ENCODE measurements at places on chromosomes 3 and 15. TPM values are rescaled to one million over a fixed set of nuclear protein-coding genes. Genes with fewer than 3 reads are reported as not detected.

- DNase-seq, result no peak
Observed at GRCh38 chr3:71517271-71517791, 66.2 kb downstream of the FOXP1 start.

GRCh38 chr3:8563597-8563996, 62.0 kb downstream of the LMCD1 start:
- DNase-seq, result no peak

- DNase-seq, result peak; percentile 66
Observed at GRCh38 chr3:103295974-103296570, 861.3 kb downstream of the ZPLD1 start.

GRCh38 chr3:13198264-13198879, 125.1 kb upstream of the IQSEC1 start:
- no peak for DNase-seq

GRCh38 chr3:190183121-190183520, 62.4 kb upstream of the P3H2 start:
- no peak for DNase-seq

DNA sequence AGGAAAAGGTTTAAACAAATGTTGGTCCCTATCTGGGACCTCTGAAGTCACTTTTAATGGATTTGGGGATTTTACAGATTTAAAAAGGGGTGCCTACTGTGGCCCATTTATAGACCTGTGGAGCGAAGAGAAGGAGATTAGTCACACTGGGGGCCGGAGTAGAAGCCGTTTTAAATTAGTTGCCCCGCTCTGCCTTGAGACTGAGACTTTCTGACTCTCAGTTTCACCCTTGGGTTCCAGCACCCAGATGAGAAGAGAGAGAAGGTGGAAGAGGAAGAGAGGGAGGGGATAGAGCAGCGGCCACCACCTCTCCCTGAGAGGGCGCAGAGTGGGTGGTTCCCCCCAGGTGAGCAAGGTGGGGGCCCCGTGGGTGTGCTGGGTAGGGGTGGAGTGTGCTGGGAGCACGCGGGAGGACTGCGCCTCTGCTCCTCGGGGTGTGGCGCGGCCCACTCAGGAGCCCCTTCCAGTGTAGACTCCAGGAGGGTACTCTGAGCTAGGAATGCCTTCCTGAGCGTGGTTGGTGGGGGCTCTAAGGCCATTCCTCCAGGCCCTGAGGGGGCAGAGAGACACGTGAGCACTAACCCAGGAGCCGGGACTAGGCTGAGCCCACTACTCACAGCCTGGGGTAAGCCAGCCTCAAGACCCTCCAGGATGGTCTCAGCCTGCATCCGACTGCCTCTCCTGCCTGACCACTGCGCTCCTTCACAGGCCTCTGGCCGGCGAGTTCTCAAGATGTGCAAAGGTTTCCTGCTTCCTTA, 32.6 kb upstream of the RAB6B start:
- DNase-seq, result no peak

DNA sequence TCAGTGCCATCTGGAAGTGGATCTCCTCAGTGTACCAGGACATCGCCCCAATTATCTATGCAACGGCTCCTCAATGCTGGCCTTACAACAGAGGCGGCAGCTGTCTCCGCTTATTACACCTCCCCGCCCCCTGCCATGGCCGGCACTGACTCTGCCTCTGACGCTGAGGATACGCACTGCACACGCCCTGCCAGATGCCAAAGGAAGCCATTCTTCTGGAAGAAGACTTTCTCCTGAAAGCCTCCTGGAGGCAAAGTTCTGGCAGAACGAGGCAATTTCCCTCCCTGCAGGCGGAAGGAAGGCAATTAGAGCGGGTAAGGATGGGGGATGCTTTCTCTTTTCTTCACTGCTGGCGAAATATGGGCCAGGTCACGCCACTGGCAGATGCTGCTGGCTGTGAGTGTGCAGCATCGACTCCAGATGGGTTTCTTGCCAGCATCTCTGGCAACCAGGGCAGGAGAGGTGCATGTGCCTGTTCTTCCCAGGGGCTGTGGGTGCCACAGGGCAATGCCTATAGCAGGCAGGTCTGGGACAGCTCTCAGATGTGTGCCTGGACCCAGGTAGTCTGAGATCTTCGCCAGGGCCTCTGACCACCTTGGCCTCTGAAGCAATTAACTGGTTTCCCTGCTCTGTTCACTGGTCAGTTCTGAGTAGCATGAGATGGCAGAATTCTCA, 62.2 kb upstream of the MRPS22 start:
- no peak for DNase-seq

DNA sequence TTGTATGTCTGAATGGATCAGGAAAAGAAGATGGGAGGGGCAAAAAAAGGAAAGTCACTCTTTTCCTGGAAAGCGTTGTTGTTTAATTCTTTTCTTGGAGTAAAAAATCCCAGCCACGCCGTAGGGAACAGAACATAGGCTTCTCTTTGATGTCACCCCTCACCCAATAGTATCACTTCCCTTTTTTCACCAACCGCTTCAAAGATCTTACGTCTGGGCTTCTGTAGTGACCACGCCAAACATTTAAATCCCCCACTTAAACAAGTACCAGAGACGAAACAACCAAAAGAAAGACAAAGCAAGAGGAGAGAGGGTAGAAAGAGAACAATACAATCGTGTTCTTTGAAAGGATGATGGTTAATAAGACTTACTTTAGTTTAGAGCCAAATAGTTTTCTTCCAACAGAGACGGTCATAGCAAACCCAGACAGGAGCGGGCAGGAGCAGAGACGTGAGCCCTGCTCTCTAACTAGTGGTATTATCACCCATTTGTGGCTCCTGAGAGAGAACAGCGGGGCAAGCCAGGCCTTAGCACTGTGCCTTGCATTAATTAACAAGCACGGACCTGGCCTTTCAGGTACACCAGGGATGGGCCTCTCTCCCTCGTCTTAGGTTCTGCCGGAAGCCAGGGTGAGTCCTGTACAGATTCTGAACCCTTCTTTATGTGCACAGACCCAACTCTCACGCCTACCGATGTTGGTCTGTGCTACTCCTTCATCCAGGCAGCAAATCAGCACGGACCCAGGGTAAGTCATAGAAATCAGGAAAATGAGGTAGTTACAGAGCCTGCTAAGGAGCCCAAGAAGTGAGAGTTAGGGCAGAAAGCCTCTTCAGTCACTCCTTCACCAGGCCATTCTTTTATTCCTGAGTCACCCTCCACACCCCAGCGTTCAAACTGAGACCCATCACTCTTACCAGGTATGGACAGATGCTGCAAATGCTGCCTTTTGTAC, 28.2 kb upstream of the BCL6 start:
- DNase-seq, result peak; percentile 87

DNA sequence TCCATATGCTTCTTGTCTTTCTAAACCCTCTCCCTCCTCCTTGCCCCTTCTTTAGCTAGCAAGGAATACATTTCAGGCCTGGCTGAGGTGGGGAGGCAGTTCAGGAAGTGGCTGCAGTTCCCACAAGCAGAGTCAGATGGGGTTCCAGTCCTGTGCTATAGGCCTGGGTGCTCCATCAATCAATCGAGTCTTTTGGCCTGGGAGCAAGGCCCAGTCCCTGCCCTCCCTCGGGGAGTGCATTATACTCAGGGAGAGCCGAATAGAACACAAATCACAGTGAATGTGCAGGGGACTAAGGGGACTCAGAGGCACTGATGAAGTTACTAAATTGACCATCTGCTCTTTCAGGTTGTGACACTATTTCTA, 58.0 kb upstream of the HERC1 start:
- peak; percentile 51 for DNase-seq

DNA sequence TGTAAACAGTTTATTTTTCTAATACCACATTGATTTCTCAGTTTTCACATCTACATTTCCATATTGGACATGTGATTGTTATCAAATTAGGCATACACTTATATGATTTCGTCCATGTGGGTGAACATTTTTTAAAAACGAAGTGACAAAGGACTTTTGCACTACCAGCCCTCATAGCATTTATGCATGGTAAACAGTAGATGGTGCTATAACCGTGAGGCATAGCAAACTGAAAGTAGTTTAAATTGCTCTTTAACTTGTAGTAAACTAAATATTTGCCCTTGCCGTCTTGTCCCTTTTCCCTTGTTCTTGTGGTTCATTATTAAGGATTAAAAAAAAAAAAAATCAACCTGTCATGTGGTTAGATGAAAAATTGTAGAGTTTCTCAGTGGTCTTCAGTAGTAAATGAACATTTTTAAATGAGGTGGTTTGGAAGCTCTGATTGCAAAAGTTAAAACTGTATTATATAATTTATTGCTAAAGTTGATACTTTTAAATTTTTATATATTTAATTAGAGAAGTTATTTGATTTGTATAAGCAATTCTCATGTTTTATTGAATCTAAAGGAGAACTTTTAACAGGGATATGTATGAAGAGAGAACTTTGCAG, 24.0 kb downstream of the STX19 start:
- DNase-seq, result peak; percentile 84

- no peak for DNase-seq
Observed at GRCh38 chr15:83602021-83602420, 51.9 kb upstream of the ADAMTSL3 start.

DNA sequence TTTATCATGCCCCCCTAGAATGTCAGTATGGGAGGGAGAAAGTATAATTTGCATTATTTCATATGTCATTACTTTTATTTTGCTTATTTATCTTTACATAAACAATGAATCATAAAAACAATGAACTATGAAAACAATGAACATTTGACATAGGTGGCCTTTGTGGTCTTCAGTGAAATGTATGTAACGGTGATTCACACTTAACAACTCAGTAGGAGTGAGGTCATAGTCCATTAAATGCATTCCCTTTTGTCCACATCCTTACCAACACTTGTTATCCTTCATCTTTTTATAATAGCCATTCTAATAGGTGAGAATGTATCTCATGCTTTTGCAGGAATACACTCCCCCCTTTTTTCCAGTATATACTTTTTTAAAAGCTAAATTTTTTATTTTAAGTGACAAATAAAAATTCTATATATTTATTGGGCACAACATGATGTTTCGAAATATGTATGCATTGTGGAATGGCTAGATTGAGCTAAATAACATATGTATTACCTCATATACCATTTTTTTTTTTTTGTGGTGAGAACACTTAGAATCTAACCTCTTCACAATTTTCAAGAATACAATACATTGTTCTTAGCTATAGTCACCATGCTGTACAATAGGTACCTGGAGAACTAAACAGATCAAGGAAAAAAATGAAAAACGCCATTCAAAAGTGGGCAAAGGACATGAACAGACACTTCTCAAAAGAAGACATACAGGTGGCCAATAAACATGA, 189.5 kb downstream of the WDR72 start:
- DNase-seq, result no peak

DNA sequence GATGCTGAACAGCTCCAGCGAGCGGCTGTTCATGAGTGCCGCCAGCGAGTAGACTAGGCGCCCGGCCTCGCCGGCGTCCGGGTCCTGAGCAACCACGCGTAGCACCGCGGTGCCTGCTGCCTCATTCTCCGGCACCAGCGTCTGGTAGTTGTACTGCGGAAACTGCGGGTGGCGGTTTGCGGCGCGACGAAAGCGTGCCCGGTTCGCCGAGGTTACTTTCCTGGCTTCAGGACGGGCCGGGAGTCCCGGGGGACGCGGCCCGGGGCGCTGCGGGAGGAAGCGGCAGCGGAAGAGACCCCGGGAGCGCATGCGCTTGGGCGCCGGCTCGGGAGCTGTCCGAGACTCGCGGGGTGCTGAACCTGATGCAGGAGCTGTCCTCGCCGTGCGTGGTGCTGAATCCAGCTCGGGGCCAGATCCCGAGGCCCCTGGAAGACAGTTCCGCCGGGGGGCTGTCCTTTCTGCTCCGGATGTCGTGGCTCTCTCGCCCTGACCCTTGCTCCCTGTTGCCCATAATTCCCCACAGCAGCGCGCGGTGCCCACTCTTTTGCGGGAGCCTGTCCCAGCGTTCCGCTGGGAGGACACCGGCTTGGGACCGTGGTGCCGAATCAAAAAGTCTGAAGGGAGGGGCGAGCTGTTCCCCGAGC, 1.1 kb downstream of the CELSR3 start:
- DNase-seq, result peak; percentile 70

DNA sequence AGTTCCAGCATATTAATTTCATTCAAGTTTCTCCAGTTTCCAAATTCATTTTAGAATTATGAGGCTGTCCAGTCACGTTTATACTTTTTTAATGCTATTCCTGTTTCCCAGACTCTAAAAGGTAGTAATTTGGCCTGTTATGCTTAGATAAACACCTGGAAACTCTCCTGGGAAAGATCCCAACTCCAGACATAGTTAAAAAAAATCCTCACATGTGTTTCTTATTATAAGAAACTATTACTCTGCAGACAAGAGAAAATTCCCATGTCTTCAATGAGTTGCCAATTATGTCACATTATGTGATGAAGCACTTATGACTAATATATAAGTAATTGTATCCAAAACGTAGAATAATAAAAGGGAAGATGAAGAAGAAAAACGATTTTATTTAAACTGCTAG, 137.1 kb upstream of the TMC3 start:
- no peak for DNase-seq

DNA sequence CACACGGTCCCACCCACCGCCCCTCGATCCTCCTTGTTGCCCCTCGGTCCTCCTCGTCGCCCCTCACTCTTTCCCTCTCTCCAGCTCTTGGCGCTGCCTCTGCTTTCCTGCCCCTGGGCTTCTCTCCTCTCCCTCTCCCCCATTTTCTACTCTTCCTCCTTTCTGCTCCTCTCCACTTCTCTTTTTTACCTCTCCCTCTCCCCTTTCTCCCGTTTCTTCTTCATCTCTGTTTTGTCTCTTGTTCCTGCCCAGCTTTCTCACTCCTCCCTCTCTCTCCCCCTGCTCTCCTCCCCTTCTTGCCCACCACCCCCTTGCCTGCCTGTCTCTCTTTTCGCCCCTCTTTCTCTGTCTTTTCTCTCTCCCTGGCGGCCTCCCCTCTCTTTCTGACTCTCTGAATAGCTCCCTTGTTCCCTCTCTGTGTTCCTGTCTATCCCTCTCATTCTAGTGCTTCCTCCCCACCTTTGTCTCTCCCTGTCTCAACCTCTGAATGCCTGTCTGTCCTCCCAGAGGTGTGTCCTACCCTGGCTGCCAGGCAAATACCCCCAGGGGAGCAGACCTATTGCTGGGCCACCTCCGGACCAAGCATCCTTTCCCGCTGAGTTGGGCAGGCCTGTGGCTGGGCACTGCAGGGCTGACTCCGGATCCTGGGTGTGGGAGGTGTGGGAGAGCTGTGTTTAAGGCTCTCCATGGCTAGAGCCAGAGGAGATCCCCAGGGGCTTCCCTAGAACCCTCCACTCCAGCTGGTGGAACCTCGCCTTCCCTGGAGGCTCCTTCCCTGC, 41.0 kb downstream of the EPHB3 start:
- no peak for DNase-seq

DNA sequence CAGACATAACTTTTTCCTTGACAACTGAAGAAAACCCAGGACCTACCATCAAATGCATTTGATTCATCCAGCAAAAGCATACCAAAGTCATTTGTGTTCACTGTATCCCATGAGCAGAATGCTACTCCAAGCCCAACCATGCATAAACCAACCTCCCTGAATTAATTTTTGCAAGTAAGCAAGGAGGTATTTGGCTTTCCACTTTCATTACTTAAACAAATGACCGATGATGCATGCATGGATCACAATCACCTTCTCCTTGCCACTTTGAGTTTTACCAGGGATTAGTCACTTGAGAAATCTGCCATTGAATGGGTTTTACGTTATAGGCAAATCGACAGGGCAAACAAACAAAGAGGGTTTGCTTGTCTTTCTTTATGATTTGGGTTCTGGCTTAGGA, 214.8 kb downstream of the FMN1 start:
- DNase-seq, result no peak

- DNase-seq, result no peak
Observed at GRCh38 chr15:66252685-66253417, 699 bp downstream of the MEGF11 start.

GRCh38 chr3:12142476-12142875, 16.2 kb downstream of the TIMP4 start:
- DNase-seq, result no peak

The SERPINI2 gene
- not detected for total RNA-seq

The USF3 gene
- 11.9 TPM for total RNA-seq

The NPAP1 gene
- not detected for total RNA-seq

The CYP1A2 gene
- total RNA-seq, result not detected

The KLHDC8B gene
- total RNA-seq, result 8.4 TPM

Measured in Karpas-422 (cell line).